ENCODE measurements at places on chromosomes 13 and 19.
A peak's percentile ranks its signal among the peaks of the same experiment; 100 is the strongest.

GRCh38 chr19:10299545-10300458 is 9.8 kb downstream of the ZGLP1 start:
- no peak for DNase-seq

DNA sequence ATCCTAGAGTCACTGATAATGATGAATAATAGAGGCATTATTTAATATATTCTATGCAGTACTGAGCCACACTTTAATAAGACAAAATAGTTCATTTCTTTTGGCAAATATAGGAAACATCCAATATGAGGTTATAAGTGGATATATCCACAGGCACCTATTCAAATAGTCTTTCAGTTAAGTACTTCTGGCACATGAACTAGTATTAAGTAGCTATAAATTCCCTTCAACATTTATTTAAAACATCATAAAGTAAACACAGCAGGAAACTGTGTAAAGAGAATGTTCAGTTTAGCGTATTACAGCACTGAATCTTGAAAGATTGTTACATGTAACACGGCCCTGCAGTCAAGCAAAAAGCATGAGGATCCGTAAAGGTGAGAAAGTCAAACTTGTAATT is 463.3 kb upstream of the KLF12 start:
- DNase-seq: no peak

DNA sequence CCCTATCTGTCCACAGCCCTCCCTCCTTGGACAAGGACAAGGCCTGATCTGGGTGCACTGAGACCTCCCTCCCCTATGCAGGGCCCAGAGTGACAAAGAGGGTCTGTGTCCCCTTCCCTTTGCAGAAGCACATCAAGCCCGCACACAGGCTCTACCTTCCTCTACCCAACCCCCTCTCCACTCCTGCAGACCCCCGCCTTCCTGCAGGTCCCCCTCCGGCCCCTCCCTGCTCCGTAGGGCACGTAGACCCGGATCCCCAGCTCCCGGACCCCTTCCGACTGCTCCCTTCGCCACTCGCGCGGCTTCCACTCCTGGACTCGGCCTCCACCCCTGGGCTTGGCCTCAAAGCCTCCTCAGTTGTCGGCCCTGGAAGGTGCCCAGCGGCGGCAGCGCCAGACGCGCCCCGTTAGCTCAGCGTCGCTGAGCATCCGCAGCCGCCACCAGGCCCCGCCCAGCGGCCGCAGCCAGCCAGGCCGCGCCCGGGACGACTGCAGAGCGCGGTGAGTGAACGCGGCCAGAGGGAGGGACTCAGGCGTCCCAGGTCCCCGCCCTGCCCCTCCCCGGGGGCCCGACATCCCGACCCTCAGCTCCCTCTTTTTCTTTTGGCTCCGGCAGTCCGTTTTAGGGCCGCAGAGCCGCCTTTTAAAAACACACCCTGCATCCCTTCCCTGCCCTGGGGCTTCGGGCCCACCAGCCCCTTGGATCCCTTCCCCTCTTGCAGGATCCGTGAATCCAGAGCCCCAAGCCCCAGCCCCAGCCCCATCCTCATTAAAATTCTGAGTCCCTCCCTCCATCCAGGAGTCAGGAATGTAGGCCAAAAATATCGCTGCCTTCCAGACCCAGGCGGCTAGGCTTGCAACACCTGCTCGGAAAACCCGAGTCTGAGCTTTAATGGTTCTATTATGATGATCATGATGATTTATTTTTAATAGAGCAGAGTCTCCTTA is 1.5 kb upstream of the MYADM start:
- DNase-seq: no peak

GRCh38 chr19:51097166-51097738 is 11.0 kb downstream of the CTU1 start:
- DNase-seq: peak; percentile 58

DNA sequence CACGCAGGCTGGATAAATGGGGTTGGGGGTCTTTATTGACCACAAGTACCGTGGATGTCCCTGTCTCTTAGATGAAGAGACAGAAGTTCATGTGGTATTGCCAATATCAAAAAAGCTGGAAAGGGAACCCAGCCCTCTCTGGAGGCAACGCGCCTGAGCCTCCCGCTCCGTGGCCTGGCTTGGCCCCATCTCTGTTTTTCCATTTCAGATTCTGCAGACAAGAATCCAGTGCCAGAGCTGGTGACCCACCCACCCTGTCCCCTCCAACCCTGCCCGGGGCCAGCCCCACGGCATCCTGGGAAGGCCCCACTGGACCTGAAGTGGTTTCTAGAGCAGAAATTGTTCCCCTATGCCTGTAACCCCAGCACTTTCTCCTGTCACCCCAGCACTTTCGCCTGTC is 57.7 kb downstream of the PTPRS start:
- no peak for DNase-seq

DNA sequence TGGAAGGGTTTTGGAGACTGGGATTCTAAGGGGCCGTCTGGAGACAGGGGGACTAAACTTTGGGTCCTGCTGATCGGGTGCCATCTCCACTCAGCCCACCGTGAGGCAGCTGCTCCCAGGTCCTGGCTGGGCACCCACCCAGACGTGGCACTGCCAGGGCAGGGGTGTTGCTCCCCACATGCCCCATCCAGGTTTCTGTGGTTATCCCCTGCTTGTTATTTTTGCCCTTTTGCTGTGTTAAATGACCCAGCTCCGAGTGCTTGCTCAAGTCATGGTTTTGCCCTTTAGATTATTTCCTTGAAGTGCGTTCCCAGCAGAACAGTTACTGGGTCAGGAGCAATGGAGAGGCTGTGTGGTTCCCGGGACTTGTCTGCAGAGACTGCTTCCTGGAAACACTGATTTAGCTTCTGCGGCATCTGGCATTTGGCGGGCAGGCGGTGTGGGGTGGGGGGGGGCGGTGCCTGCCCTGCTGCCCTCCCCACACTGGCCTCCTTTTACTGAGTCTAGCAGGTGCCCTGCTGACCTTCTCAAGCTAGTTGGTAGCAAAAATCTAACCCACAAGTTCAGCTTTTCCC is 1.9 kb downstream of the RAB11B start:
- DNase-seq: no peak

DNA sequence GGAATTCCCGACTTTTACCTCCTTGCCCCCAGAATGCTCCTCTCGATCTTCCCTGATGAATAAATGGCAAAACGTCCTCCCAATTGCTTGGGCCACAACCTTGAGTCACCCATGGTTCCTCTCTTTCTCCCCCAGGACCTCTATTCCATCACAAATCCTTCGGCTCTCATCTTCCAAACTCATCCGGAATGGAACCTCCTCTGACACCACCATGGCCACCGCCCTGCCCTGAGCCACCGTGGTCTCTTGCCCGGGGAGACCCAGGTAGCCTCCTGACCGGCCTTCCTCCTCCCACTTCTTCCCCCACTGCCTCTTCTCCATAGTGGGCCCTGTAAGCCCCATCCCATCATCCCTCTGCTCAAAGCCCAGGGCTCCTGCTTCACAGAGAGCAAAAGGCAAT is 4.9 kb downstream of the SLC7A10 start:
- no peak for DNase-seq

DNA sequence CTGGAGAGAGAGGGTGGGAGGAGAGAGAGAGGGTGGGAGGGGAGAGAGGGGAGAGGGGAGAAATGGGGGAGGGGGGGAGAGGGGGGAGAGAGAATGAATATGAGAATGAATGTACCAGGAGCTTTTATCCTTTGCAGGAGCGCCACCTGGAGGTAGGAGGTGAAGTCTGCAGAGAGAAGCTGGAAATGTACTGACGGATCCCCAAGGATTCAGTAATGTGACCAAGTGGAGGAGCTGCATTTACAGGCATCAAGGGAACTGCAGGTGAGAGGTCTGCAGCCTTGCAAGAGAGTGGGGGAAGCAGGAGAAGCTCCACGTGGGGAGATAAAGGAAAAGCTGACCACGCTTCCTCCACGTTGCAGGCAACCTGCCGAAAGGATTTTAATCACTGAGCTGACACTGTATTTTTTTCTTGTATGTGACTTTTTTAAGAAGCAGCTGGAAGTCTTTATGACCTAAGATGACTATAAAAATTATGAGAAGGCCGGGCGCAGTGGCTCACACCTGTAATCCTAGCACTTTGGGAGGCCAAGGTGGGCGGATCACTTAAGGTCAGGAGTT is 33.7 kb downstream of the VSTM1 start:
- no peak for DNase-seq

GRCh38 chr13:102569488-102569887 is 27.3 kb upstream of the TPP2 start:
- no peak for DNase-seq

DNA sequence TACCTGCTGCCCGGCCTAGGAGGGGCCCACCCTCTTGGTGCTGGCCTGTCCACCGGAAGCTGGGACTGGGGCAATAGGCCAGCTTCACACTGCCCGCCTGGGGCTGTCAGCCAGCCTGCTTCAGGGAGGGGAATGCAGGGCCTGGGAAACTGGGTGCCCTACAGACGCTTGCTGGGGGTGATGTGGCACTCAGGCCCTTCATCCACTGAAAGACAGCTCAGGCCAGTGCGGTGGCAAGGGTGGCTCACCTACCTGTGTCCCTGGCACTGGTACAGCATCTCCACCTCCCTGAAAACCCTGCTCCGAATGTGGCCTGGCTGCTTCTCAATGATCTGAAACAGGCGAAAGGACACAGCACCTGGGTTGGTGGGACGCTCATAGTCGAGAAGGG is 7.8 kb downstream of the MKNK2 start:
- DNase-seq: no peak

GRCh38 chr13:44605275-44605674 is 29.1 kb upstream of the TSC22D1 start:
- no peak for DNase-seq

- peak; percentile 78 for DNase-seq
Observed at GRCh38 chr19:17847538-17848366, at the start of gene JAK3. JAK3 (minus strand) TSS chr19:17847982; CDS start chr19:17844417, 3,565 bp downstream.

DNA sequence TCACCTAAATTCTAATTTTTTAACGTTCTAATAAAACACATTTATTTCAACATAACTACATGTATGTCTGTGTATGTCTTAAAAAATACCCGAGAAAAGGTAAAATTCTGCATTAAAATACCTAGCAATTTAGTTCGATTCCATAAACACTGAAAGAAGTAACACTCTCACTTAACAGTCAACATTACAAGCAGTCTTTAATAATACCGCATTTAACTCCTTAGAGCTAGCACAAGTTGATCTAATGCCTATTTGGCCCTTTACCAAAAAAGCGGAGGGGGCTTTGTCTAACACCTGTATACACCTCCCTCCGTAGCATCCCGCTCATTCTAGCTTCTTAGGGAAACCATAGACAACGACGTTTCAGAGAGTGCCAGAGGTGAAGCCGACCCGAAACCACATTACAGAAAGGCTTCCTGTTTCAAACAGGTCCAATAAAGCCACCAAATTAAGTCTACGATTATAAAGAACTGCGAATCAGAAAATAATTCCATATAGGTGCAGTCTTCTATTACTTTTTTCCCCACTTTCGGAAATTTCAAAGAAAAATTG is 1.2 kb downstream of the SPART start:
- DNase-seq: no peak

DNA sequence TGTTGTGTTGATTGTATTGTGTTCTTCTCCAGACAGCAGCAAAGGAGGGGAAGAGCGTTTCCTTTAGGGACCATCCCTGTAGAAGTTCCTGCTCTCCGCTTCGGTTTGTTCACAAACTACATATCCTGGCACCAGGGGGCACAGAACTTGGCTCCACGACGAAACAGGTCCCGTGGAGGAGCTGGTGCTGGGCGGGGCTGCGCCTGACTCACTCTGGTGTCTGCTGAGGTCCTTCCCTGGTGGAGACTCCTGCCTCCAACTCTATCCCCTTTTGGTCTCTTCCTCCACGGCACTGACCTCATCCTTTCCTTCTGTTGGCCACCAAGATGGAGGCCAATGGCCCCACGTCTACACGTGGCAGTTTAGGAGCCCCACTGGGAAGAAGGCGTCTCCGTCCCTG is 14.7 kb downstream of the TMPRSS9 start:
- DNase-seq: no peak

- DNase-seq: no peak
Observed at GRCh38 chr19:4971424-4971793, 2.5 kb downstream of the KDM4B start.

DNA sequence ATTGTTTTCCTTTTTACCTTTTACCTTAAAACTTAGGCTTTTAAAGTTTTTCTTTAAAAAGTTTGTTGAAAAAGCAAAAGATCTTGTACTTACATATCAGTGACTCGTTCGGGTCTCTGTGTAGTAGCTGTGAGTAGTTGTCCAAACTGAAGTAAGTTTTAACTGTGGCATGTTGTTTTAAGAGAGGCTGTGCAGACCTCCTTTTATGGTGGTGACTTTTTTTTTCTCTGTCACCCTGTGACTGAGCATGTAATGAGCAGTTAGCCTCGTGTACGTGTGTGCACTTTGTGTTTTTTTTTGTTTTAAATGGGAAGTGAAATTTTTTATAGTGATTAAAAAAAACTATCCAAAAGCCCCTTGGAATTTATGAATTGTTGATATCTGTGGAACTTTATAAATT is at the start of gene GPR183:
Gene GPR183, minus strand, starts transcription at position 153 of the 400 bp plus-strand sequence. CDS start 11,254 bp downstream, outside the sequence.
- DNase-seq: no peak

- DNase-seq: peak; percentile 62
Observed at GRCh38 chr19:18700501-18701249, 17.2 kb downstream of the CRTC1 start.

GRCh38 chr13:41034881-41035280 is 15.8 kb upstream of the ELF1 start:
- no peak for DNase-seq

GRCh38 chr13:31930901-31931522 is 100.6 kb upstream of the FRY start:
- DNase-seq: peak; percentile 57

GRCh38 chr13:112859817-112860190 is 109.2 kb upstream of the MCF2L start:
- DNase-seq: no peak

GRCh38 chr19:19597809-19598306 is 20.6 kb downstream of the PBX4 start:
- peak; percentile 53 for DNase-seq

DNA sequence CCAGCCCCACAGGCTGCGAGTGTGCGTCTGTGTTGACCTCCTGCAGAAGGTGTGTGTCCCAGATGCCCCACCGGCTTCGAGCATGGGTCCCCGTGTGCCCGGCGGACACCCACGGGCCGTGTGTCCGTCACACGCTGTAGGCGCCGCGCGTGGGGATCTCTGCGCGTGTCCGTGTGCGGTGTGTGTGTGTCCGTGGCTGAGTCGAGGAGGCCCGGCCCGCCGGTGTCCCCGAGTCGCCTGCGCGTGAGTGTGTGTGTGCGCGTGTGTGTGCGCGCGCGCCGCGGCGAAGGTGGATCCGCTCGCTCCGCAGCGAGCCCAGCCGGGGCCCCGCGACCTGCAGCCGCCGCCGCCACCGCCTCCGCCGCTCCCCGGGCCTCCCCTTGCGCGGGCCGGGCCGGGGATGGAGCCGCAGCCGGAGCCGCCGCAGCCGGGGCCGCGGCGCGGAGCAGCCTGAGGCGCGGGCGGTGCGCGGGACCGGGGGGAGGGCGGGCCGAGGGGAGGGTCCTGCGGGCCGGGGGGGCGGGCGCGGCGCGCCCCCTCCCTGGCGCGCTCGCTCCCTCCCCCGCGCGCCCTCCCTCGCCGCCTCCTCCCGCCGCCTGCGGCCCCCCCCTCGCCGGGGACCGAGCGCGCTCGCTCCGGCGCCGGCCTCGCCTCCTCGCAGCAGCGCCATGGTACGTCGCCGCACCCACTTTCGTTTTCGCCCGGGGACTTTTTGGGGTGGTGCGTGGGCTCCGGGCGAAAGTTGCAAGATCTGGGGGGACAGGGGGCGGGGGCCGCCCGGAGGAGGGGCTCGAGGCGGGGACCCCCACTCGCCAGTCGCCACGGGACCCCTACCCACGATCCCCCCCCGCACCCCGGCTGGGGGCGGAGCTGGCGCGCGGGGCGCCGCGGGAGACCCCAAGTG is 7.1 kb upstream of the NFIC start:
- peak; percentile 77 for DNase-seq

GRCh38 chr13:49437705-49438104 is 6.2 kb downstream of the CAB39L start:
- no peak for DNase-seq
